ENCODE measurements at places on chromosomes 12 and 14. TPM values are rescaled to one million over a fixed set of nuclear protein-coding genes. Genes with fewer than 3 reads are reported as not detected.

Gene ZC2HC1C
- total RNA-seq = 8.9 TPM

Gene MMP14
- 51.4 TPM for total RNA-seq

GRCh38 chr14:21098076-21098891 is at the start of gene ZNF219:
Gene ZNF219, minus strand, starts transcription at chr14:21098655. Its CDS starts 5,064 bp downstream, at chr14:21093591.
- peak; percentile 88 for DNase-seq

DNA sequence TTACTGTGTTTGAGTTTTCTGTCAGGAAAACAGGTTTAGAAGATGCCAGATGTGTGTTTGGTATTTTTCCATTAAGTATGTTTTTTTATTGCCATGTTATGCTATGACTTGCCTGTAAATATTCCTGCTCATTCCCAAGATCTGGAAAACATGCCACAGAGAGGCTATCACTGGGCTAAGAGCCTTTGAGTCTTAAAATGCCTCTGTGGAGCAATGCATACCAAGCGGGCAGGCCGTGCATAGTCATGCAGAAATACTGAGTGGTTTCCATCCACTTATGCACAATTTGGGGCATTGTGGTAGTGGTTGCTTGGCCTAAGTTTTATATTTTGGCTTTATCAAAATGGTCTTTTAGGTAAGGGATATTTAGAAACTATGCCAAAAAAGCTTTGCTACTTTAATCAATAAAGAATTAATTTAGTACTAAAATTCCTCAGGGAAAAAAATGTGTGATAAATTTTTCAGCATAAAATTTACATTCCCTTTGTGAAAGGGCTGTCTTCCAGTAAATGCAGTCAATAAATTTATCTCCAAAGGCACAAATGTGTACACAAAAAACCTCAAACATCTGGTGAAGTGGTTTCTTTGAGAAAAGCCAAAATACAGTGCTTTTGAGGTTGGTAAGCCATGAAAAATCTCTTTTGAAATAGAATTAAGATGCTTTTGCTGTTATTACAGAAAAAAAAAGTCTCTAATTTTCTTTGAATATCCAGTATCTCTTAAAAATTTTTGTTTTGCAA is 341.3 kb upstream of the FBXO33 start:
- DNase-seq = no peak

GRCh38 chr12:1629338-1630132 is 504 bp downstream of the WNT5B start:
- DNase-seq = peak; percentile 69

DNA sequence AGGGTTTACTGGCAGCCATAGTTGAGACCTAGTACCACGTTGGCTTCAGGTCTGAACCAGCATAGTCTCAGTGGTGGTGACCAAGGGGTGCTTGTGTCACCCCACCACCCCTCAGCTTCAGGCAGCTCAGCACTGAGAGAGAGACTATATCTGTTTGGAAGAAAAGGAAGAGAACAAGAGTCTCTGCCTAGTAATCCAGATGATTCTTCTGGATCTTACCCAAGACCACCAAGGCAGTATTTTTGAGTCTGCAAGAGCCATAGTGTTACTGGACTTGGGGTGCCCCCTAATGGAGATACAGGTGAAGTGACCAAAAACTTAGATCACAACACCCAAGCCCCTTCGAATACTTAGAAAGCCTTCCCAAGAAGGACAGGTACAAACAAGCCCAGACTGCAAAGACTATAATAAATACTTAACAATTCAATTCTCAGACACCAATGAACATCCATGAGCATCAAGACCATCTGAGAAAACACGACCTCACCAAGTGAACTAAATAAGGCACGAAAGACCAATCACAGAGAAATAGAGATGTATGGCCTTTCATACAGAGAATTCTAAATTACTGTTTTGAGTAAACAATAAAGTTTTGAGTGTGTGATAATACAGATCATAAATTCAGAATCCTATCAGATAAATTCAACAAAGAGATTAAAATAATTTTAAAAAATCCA is 107.0 kb downstream of the HELB start:
- DNase-seq = no peak
